Stimulated activated CD8-positive, alpha-beta memory T cell treated with anti-CD3 and anti-CD28 coated beads, Interleukin-4, amount 100 ng/mL, for 48 hours (primary cell): ENCODE measurements at places on chromosomes 7 and 10.

DNA sequence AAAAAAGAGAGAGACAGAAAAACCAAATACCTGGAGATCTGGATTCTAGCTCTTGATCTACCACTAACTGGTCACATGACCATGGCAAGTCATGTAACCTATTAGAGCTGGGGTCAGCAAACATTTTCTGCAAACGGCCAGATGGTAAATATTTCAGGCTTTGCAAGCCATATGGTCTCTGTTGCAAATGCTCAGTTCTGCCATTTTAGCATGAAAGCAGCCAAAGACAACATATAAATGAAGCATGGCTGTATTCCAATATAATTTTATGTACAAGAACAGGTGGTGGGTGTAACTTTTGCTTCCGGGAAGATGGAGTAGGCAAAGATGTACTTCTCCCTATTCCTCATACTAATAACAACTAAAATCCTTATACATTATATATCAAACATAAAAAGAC lies 6.7 kb downstream of the FRA10AC1 start:
- DNase-seq = no peak

DNA sequence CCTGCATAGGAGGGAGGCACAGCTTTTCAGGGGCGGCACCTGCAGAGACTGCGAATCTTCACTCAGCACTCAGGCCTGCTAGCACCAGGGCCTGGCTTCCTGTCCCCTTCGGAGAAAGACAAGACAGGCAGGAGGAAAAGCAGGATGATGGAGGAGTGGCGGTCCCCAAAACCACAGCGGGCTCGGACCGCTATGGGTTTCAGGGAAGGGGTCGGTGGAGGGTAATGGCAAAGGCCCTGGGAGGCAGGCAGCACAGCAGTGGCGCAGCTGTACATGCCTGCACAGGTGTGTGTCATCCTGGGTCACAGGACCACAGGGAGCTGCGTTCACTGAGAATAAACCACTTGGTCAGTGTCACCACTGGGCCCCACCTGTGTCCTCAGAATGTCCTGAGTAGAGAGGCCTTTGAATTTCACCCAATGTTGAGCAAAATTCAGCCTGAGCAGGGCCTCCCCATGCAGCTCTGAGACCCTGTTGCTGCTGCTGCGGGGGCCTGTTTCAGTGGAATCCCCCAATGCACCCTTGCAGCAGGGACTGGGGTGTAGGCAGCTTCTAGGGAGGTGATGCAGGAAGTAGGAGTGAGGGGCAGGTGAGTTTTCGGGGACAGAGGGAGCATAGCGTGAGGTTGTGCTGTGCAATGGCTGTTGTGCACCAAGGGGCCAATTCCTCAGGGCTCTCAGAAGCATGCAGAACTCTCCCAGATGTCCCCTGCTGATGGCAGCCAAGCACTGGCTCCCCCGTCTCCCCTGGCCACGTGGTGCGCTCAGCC lies 90.6 kb upstream of the PPP2R2D start:
- DNase-seq = peak; percentile 9

DNA sequence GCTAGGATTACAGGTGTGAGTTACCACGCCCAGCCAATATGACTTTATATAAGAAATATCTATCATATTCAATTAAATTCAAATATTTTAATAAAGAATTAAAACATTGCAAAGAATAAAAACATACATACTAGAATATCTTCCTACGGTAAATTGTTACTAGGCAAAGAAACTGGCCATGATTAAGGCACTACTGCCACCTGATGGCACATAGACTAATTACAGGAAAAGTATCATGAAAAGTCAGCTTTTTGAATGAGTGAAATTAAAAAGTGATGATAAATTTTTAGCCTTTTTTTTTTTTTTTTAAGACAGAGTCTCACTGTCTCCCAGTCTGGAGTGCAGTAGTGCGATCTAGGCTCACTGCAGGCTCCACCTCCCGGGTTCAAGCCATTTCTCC lies 30.9 kb downstream of the MRPS33 start:
- DNase-seq = no peak

GRCh38 chr10:51700228-51700817 lies 928 bp upstream of the CSTF2T start:
- DNase-seq = no peak

- DNase-seq = no peak
These were observed 12.9 kb upstream of the FIGNL1 start for GRCh38 chr7:50463035-50463434.

GRCh38 chr7:135708041-135708440 lies 19.9 kb downstream of the SLC13A4 start:
- no peak for DNase-seq

DNA sequence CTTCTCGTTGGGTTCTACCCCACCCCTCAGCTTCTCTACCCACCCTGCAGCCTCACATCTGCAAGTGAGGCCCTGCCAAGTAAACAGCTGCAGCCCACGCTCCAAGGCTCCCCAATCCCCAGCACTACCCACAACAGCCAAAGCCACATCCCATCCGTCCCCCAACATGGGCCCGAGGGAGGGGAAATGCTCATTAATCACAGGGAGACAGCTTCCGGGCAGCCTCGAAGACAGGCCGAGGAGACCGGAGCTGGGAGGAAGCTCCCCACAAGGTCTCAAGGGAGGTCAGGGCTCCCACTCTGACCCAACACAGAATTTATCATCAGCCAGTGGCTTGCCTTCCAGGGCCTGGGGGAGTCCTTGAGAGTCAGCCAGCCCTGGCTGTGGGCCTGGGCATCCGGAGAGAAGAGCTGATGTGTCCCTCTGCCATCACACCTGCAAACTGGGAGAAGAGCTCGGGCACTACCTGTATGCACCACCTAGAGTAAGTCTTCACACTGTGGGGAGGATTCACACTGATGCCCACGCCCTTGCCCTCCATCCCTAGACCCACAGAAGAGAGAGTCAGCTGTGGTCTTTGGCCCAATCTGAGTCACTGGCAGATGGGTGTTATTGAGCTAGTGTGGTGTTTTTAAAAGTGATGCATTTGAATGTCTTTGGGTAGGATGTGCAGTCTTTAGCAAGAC lies 115.5 kb upstream of the ZMIZ1 start:
- DNase-seq = no peak

GRCh38 chr7:123757095-123757494 lies 8.3 kb upstream of the WASL start:
- DNase-seq = no peak

DNA sequence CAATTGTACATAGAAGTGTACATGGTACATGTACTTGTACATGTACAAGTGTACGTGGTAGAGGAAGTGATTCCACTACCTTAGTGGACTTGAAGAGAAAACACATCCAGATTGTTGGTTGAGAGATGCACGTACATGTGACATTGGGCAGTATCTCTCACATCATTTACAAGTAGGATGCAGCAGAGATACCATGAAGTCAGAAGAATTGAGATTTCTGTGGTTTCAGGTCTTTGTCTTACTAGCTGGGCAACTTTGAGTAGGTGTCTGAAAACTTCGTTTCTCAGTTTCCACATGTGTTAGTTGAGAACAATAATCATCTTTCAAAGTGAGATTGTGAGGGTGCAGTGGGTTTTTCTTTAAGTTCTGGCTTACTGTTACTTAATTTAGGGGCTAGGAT lies 21.5 kb downstream of the CLDN12 start:
- no peak for DNase-seq
